ENCODE measurements at places on chromosomes 2 and 18.
A peak's percentile ranks its signal among the peaks of the same experiment; 100 is the strongest.

DNA sequence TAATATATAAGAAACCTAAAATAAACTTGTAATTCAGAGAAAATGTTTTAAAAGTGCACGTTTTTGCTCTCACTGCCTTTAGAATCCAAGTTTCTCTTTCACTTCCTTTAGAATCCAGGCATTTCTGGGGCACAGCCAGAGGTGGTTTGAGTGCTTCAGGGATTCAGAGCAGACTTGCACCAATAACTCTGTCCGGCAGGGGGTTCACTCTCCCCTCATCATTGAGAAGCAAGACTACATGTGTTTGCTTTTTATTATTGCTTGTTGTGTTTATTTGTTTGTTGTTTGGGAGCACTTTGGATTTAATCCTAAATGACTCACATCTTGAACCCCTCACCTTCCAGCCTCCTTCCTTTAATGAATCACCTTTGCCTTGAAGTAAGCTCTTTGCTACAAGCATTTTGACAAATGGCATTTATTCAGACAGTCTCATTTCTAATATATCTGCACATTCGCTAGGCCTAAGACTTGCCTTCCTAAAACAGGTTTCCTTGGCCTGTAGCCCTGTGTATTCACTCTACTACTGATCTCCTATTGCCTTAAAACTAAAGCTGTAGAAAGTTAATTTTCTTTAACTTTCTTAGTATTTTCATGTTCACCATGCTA lies 233.5 kb upstream of the ATP5MC3 start:
- DNase-seq: peak; percentile 2

DNA sequence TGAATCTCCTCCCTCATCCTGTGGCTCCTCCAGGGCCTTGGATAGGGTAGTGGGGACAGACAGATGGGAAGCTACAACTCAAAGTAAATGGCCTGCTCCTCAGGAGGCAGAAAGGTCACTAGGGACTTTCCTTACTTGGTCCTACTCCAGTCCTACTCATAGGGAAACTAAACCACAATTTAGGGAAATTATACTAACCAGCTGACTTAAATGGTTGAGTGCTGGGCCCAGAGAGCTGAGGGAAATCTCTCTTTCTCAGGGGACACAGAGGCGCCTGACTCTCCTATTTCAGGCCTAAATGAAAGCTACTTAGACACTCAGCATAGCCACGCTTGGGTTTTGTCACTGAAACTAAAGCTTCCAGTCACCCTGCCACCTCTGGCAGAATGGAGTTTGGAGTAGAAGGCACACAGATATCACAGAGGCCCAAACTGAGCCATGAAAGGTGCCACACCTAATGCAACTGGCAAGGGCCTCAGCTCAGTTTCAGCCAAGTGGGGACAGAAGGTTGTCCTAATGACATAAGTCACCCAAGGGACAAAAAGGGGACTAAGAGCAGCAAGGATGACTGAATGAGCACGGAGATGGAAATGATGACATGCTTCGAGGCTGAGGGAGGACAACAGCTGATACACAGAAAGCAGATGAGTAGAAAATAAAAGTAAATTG lies 24.0 kb downstream of the CERKL start:
- DNase-seq: no peak

DNA sequence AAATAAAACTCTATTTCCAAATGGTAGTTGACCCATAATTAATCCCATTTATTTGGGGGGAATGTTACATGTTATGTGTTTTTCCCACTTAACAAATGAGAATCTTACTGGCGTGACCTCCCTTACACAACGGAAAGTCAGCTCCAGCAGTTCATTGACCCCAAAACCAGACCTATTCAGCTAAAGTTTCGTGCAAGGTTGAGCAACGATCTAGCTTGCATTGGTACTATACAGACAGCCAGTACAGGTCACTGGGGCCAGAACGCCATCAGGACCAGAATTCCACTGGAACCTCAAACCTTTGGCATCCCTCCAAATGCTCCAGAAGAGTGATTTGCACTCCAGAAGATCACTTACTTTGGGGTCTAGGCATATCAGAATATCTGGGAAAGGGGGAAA lies 6.8 kb upstream of the CTAGE1 start:
- no peak for DNase-seq

GRCh38 chr18:6561420-6561861 lies 146.7 kb upstream of the L3MBTL4 start:
- no peak for DNase-seq

- DNase-seq: no peak
Measured at GRCh38 chr2:72554381-72554780, 271.5 kb downstream of the EXOC6B start.

DNA sequence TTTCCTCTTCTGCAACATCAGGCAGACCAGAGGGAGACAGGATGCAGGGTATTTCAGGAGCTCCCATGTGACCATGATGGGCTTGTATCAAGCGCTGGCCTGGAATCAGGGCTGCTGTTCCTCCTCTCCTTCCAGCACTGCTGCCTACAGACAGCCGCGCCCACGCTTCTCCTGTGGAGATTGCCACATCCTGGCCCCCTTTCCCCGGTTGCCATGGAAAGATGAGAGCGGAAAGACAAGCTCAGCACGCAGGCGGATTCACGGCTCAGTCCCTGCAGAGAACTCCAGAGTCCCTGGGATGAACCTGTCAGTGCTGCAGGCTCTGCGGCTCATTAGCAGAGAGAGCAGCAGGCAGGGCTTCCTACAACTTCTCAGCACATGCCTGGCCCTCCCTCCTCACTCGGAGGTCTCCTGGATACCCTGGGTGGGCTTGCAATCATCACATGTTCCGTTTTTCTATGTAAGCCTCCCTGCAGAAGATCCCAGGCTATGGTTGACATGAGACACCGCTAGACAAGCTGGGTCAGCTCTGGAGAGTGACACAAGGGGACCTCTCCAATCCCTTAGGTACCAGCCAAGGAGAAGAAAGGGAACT lies 497.8 kb upstream of the MYT1L start:
- no peak for DNase-seq

DNA sequence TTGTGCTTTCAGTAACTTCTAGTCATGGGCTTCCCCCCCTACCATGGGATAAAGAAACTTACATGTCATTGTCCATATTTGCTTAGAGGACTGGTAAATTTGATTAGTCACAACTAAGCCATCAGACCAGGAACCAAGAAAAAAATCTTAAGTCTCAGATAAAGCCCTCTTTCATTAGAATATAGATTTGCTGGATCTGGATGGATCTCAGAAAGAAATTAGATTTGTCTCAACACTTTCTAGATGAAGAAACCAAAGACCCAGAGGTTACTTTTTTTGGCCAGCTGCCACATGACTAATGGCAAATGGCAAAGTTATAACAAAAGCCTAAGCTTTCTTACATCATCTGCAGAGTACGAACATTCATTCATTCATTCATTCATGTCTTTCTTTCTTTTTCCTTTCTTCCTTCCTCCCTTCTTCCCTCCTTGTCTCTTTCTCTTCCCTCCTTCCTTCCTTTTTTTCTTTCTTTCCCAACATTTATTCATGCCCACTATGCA lies 60.2 kb downstream of the CDCA7 start:
- no peak for DNase-seq

- no peak for DNase-seq
Measured at GRCh38 chr2:242051463-242051862, 181.9 kb downstream of the RTP5 start.

GRCh38 chr2:8334866-8335325 lies 347.0 kb upstream of the ID2 start:
- DNase-seq: no peak

GRCh38 chr2:44718431-44718830 lies 223.1 kb upstream of the SIX3 start:
- no peak for DNase-seq

DNA sequence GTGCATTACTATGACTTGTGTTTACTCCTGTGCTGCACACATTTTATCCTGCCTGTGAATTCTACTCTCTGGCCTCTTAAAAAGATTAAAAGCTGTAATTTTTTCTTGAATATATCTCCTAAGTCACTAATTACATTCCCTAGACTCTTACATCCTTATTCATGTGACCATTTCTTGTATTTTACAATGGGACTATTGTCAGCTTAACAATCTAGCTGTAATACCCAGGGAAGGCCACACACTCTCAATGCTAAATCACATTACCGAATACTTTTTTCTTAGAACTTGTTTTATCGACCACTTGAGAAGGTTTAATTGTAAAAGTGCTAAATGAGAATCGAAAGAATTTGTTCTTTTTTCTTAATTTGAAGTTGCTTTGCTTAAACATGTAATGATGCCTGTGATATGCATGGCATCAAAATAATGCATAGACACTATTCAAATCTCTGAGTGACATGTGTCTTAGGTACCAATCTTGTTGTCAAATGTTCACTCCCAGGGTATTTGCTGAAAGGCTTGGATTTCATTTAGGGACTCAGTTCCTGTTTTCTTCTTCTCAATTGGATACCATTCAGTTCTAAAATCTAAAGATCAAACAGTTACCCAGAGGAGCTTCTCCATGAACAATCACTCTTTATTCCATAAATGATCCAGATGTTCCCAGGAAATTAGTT lies 498.5 kb downstream of the DPP10 start:
- DNase-seq: no peak

DNA sequence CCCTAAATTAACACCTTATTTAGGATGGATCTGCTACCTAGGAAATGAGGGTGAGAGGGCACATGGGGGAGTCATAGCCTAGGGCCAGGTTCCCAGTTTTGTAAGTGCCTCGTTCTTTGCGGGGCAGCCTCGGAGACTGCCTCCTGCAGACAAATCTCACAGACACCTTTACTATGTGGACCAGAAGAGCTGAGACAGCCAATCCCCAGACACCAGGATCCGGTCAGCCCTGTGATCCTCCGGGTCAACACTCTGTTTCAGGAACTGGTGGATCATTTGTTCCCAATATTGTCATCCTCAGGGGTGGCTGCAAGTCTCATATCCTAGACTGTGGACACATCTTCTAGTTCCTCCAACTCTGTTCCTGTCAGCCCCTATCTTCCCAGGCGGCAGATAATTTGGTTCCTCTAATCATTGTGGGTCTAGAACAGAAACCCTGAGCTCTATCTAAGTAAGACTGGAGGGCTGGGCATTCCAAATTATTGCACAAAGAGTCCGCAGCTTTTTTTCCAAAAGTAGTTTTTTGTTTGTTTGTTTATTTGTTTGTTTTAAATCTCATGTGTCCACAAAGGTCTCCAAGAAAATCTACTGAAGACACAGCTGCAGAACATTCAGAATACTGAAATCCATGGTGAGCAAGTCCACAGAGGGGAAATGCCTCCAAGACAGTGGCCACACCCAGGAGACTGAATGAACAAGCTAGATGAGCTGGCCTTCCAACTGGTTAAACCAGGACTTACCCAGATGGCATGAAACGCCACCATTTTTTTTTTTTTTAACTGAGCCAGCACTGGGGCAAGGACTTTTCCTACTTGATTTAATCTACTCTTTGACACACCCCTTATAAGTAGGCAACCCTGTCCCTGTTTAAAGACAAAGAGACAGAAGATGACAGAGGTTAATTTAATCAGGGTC lies 6.2 kb upstream of the GDF7 start:
- DNase-seq: no peak

GRCh38 chr2:102285368-102285767 lies 26.0 kb upstream of the IL1RL1 start:
- no peak for DNase-seq

DNA sequence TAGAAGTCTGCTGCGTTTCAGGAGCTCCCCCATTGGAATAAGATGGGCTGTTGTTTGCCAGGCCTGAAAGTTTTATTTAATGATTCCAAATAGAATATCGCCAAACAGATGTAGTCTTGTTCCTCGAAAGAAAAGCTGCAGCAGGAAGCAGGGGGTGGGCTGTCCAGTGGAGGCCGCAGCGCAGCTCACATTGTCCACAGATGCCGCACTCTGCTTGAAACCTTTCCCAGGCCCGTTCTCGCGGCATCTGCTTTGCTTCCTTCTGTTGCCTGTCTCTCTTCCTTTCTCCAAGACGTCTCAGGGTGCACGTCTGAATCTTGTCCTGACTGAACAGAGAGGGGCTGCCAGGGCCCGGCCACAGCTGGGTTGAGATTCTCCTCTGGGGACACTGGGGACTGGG lies 12.4 kb upstream of the IGFBP2 start:
- DNase-seq: no peak

DNA sequence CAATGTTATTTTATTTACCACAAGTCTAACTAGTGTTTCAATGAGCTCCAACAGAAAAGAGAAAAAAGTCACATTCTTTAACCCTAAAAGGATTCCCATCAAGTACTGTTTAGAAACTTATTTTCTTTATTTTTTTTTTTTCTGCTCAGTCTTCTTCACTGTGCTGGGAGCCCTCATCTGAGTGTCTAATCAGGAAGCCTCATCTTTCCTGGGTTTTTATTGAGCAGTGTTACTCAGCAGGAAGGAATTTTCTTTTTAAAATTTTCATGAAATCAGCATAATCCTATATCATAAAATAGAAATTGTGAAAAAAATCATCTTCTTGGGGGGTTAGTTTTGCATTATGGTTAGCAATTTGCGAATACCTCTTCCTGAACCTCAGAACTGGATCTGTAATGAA lies 453.8 kb downstream of the CDH2 start:
- DNase-seq: no peak

DNA sequence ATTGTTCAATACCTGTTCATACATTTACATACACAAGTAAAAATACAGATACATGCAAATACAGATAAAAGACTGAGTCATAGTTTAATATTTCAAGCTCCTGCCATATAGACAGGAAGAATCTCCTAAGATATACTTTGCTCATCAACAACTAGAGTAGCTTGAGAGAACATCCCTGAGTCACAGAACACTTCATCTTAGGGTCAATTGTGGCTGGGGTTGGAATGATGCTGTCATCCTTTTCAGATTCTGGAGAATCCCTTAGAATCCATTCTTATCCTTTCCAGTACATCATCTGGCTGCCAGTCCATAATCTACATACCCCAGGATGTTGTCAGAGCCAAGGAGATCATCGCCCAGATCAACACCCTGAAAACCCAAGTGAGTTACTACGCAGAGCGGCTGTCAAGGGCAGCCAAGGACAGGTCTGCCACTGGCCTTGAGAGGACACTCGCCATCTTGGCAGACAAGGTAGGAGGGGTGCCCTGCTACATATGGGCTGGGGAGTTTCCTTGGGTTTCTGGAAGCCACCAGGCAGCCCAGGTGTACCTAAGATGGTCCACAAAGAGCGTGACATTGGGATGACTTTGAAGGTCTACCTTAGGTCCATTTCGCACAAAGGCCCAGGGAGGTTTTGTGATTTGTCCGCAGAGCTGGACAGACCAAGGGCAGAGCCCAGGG lies 55.7 kb downstream of the COA5 start:
- DNase-seq: no peak

- no peak for DNase-seq
Measured at GRCh38 chr2:178428396-178428806, 22.6 kb downstream of the PRKRA start.

- no peak for DNase-seq
Measured at GRCh38 chr2:175852879-175853615, 149.0 kb downstream of the LNPK start.

GRCh38 chr2:126907671-126908070 lies 9.0 kb downstream of the TEX51 start:
- DNase-seq: no peak

All from CD4-positive, alpha-beta T cell treated with Interleukin-10 for 1 hour (primary cell).